CD4-positive, alpha-beta T cell treated with Interleukin-17A for 4 hours (primary cell): ENCODE measurements at places on chromosomes 12 and 14.

GRCh38 chr12:127060310-127060847, 1206.6 kb upstream of the TMEM132C start:
- DNase-seq = no peak

- DNase-seq = no peak
These were observed 1246.4 kb downstream of the SLC16A7 start for GRCh38 chr12:60842181-60842580.

GRCh38 chr12:3904999-3905398, 31.8 kb upstream of the PARP11 start:
- peak; percentile 28 for DNase-seq

DNA sequence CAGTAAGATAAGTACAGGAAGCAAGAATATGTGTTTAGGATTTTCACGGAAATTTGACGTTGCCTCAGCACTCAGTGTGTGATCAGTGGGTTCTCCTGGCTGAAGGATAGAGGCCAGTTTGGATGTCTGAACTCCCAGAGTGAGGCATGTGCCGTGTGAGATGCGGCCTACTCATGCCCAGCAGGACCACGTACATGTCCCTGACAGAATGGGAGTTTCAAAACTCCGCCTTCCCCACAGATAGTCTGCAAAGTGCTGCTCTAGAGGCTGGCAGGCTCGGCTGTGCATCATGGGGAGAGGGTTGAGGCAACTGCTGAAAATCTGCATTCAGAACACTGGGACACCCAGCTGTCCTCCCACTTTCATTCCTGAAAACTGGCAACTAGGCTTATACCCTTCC, 58.3 kb downstream of the NINJ2 start:
- no peak for DNase-seq

GRCh38 chr12:113875691-113876090, 90.4 kb downstream of the RBM19 start:
- DNase-seq = no peak

DNA sequence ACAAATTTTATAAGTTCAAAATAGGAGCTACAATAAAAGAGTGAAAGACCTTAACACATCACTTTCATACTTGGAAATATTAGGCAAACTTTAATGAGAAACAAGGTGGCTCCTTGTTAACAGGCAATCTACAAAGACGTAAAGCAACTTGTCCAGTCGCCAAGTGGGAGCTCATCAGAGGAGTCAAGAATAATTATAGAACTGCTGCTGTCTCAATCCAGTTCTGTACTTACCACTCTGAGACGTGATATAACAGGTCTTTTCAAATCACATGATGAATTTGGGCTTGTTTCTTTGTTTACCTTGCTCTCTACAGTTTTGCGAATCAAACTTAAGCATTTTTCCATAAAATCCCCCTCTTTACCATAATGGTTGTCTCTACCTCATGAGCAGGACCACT, 3.6 kb downstream of the YBX3 start:
- no peak for DNase-seq

- DNase-seq = no peak
These were observed 76.7 kb downstream of the TMEM121 start for GRCh38 chr14:105602799-105603793.

DNA sequence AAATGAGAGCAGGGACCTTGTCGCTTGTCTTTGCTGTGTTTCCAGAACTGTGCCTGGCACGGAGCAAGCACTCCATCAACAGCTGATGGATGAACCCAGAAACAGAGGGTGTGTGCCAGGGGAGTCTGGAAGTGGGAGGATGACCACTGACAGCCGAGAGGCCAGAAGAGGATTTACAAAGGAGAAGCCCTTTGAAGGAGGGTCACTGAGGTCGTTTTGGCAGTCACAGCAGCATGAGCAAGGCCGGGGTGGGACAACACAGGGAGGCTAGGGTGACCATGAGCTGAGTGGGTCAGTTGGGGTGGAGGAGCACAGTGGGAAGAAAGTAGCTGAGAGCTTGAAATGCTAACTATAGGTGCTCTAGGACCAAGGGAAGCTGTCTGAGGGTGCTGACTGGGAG, 199.6 kb downstream of the NTF3 start:
- DNase-seq = no peak

DNA sequence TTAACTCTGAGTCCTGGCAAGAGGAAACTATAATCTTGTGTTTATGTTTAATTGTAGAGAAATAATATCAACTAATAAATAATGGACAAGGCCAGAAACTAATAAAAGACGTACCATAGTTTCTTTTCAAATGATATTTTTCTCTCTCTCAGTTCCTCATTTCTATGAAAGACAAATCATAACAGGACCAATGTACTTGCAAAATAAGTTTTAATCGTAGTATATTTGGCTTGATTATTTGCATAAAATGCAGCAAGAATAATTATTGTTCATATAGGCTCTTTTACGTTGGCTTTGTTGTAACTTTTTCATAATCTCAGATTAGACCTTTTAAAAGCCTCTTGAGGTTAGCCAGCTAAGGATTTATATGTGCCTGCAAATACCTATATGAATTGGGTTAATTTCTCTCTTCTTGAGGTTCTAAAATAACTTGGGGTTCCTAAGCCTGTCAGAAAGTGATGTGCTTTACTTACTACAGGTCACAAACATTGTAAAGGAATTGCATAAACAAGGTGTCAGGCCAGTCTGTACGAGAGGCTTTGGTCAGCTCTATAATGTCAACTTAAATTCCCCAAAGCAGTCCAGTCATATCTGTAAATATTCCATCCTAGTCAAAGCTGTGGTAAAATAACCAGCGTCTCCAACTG, 152.8 kb upstream of the PTPRQ start:
- DNase-seq = no peak
